ENCODE measurements at places on chromosomes 11 and 22.

GRCh38 chr22:17431179-17431578, 61.9 kb downstream of the CECR2 start:
- no peak for DNase-seq

- DNase-seq, result no peak
Measured at GRCh38 chr11:123217897-123218296, 22.8 kb upstream of the CLMP start.

DNA sequence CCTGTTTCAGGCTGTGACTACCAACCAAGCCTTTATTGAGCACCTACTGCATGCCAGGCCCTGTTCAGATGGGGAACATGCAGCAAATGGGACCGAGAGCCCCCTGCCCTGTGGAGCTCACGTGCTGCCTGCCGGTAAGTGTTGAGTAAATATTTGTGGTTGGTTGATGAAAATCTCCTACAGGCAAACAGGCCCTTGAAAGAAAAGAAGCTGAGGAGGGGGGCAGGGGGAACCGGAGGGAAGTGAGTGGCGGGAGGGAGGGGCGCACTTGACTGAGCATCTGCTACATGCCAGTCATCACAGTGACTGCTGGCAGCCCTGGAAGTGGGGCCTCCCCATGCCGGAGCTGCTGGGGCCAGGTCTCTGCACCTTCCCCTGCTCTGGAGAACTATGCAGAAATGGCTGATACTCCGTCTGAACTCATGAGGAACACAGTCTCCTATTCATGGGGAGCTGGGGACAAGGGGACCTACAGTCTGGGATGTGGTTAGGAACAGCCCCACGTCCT, 34.2 kb downstream of the MACROD1 start:
- no peak for DNase-seq

GRCh38 chr11:47469361-47470179, 20.6 kb upstream of the RAPSN start:
- no peak for DNase-seq

- no peak for DNase-seq
Measured at GRCh38 chr11:65047581-65048422, 6.8 kb downstream of the SAC3D1 start.

GRCh38 chr11:2574043-2574552, 125.7 kb downstream of the KCNQ1OT1 start:
- DNase-seq, result no peak

DNA sequence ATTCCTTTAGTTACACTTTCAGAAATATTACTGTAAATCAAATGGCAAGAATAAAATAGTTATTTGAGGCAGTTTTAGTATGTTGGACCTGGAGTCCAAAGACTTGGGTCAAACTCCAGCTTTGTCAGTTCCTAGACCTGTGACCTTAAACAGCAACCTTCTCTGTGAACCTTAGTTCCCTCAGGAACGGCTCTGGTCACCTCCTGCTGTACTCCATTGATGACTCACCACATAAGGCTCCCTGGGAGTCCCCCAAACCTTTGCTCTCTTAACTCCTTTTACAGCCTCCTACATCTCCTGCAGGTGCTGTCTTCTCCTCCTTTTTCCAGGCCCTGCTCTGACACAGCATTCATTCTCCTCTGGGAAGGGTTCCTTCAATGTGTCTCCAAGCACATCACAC, 29.1 kb downstream of the LIMK2 start:
- no peak for DNase-seq

DNA sequence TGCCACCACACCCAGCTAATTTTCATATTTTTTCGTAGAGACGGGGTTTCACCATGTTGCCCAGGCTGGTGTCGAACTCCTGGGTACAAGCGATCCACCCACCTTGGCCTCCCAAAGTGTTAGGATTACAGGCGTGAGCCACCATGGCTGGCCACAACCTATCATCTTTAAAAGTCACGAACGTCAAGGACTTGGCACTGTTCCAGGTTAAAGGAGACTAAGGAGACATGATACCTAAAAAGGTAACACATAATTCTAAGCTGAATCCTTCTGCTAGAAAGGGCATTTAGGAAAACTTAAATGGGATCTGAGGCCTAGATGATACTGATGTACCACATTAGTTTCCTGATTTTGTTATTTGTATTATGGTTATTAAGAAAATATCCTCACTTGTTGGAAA, 43.3 kb upstream of the SYT9 start:
- DNase-seq, result no peak

- DNase-seq, result peak; percentile 16
Measured at GRCh38 chr11:111982019-111982464, 43.2 kb upstream of the DLAT start.

GRCh38 chr22:17199003-17199731, 20.1 kb downstream of the ADA2 start:
- DNase-seq, result no peak

DNA sequence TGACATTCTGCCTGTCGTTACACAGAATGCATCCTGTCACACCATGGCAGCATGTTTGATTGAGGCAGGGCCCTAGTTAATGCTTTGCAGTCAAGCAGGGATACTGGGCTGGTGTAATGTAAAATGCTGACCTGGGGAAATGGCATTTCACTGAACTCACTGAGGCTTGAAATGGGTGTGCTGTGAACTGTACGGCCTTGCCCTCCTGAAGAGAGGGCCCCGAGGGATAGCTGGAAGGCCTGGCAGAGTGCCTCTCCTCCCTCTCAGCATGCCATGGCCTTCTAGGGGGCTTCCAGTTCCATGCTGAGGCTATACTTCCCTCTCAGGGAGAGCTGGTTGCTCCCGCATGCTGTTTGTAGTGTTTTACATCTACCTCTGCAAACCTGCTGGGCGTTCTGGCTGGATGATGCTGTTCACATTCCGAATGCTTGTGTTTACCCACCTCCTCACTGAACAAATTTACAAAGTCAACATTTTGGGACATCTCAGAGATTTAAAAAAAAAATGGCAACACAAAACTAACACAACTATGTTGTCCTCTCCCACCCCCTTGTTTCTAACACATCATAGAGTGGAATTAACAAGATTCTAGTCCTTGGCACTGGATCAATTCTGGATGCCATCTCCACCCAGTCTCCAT, 416.7 kb upstream of the CADM1 start:
- no peak for DNase-seq

- no peak for DNase-seq
Measured at GRCh38 chr11:118714816-118715215, 35.4 kb upstream of the TREH start.

GRCh38 chr22:31628362-31628761, 33.7 kb downstream of the PISD start:
- no peak for DNase-seq

GRCh38 chr22:16965083-16965482, 42.9 kb downstream of the GAB4 start:
- DNase-seq, result no peak

DNA sequence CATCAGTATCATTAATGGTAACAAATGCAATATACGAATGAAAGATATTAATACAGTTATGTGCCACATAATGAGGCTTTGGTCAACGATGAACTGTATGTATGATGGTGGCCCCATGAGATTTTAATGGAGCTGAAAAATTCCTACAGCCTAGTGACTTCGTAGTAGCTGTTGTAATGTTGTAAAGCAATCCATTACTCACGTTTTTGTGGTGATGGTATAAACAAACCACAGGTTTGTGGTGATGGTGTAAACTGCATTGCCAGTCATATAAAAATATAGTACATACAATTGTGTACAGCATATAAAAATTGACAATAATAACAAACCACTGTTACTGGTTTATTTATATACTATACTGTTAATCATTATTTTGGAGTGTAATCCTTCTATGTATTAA, 27.4 kb upstream of the GRIA4 start:
- no peak for DNase-seq

- DNase-seq, result no peak
Measured at GRCh38 chr22:48370508-48371325, 1457.0 kb downstream of the BRD1 start.

GRCh38 chr11:126456783-126457542, 101.5 kb downstream of the ST3GAL4 start:
- DNase-seq, result no peak

GRCh38 chr11:65698205-65698604, 13.8 kb upstream of the KAT5 start:
- DNase-seq, result no peak

GRCh38 chr11:60767388-60767811, 10.7 kb downstream of the MS4A15 start:
- DNase-seq, result no peak

DNA sequence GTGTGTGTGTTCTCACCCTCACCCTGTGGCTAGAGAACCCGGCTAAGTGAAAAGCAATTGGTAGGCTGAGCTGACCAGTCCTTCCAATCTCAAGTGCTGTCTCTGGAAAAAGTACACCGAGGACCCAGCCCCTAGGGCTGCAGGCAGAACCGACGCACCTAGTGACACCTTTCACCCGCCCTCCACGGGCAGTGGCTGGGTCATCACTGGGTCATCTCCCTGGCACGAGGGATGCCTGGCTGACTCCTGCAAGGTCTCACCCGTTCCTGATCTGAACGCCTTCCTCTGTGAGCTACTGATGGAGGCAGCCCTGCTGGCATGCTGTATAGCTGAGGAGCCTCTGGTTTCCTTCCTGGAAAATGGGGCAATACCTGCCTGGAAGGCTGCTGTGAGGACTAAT, 311.5 kb downstream of the NTM start:
- no peak for DNase-seq

DNA sequence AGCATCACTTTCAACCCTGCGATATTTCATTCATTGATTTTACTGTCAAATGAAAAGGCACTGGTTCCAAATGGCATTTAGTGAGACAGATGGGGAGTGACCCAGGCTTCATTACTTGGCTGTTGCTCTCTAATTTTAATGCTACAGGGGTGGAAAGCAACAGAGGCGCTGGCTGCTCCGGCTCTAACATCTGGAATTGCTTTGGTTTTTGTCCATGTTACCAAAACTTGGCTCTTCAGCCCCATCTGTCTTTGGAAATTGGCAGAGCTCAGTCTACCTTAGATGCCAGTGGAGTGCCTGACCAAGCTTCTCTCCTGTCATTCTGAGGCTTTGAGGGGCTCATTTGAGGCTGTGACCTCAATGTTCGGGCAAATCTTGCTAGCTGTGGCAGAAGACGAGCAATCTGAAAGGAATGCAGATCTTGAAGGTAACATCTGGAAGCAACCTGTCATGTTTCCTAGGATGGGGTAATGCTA, 409.5 kb upstream of the SYN3 start:
- no peak for DNase-seq
